ENCODE measurements at places on chromosomes 12 and 14.

- DNase-seq, result no peak
Observed at GRCh38 chr12:54299515-54300224, 1.1 kb downstream of the NFE2 start.

GRCh38 chr14:61948376-61948775, 186.2 kb downstream of the SNAPC1 start:
- DNase-seq, result no peak

DNA sequence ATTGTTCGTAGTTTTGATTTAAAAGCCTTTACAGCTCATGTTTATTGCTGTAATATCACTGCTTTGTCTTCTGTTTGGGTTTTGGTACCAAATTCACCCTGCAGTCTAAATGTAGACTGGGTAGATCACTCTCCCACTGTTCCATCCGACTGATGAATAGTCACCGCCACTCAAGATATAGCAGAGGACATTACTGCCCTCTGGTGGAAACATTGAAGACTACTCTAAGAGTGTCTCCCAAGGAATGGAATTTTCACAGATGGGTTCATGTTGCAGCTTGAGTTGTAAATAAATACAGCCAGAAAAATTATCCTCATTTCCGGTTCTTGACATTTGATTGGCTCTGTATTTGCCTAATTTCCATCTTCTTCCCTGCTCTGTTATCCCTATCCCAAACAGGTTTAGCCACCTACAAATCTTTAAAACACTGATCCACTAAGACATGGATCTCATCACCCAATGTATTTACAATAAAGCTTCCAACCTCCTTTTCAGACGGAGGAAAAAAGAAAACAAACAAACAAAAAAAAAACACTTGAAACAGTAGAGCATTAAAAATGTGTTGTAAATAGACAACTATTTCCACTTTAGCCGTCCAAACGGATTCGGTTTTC, 198.3 kb upstream of the CPNE8 start:
- DNase-seq, result peak; percentile 1

DNA sequence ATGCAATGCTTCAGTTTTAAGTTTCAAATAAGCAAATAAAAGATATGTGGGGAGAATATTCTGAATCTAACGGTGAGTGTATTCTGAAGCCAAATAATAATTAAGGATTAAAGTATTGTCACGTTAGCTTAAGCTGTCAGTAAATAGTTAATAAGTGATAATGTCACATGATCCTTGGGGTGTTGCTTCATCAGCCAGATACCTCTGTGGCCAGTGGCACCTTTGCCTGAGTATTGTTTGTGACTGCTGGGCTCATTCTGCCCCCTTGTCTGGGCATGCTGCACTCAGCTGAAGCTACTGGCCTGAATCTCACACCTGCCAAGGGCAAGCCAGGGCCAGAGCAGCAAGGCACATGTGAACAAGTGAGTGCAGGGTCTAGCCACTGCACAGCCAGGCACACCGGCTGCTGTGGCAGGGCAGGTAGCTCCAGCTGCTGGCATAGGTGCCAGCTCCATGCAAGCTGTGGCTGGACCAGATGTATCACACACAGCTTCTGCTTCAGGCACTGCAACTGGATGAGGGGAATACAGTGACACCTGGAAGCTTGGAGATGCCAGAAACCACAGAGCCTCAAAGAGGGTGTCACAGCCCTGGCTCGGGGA, 739.7 kb downstream of the SLC6A15 start:
- DNase-seq, result no peak

- no peak for DNase-seq
Observed at GRCh38 chr12:42172441-42173210, 28.0 kb upstream of the GXYLT1 start.

DNA sequence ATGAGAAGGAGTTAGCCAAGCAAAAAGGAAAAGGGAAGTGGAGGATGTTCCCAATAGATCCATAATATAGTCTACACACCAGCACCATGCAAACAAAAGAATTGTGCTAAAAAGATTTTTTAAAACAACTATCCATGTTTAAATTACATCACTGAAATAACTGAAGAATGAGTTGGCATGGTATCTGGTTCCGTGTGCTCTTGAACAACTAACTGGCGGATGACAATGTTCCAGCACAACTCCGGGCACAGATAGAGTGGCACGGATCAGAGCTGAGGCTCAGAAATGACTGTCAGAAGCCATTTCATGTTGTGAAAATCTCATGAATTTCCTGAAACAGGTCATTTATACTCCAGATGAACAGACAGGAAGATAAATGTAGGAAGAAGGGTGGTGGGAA, 153.1 kb downstream of the HMGA2 start:
- DNase-seq, result no peak

GRCh38 chr12:68065687-68066086, 76.4 kb downstream of the IFNG-AS1 start:
- DNase-seq, result no peak

DNA sequence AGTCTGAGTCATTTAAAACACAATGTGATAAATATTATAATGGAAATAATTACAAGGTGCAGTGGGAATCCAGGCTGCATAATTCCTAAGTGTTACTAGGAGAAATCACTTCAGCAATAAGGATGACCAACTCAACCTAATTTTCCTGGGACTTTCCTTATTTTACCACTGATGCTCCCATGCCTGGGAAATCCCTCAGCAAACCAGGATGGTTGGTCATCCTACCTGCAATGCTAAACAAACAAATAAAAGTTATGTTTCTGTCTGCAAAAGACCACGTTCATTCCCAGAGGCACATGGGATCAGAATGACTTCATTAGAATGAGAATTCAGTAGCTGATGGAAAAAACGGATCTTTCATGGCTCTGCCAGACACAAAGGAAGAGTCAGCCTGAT, 130.8 kb upstream of the RAP1B start:
- DNase-seq, result no peak

DNA sequence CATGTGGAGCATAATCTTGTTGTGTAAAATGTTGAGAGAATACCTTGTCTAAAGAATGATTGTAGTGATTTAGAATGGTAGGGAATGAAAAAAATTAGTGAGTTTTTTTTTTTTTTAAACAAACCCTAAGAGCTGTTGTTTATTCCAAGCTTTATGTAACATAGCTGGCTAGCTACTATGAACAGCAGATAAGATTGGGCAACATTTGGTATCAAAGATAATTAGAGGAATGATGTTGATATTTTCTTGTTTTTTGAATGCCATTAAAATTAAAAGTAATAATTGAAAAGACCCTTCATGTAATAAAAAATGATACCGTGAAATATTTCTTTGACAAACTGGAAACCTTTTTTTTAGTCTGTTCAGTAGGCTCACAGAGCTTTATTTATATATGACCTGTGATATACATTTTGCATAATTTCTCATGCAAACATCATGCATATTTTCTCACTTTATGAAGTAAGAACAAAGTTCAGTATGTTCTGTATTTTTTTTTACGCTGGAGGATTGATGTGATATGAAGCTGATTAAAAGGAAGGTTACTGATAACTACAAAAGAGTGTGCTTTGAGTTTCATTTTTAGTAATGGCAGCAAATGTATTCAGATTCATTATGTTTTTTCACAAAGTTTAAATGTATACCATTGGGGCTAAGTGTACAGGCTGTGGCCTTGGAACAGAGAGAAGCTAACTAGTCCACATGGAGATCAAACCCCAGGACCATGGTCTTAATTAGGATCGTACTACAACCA, 8.1 kb downstream of the CPSF6 start:
- no peak for DNase-seq

DNA sequence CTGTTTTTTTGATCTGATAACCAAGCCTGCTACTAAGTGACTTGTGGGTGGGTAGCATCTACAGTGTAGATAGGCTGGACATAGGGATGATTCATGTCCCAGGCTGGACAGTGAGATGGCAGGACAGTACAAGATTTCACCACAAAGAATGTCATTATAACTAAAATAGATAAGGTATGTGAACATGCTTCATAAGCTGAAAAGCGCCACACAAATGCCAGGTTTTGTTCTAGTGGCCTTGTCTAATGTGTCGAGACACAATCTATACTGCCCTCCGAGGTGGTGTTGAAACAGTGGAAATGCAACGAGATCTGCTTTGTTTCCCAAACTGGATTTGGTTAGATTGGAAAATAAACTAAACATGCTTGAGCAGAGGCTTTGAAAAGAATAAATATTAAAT, 4.4 kb downstream of the LGALS3 start:
- DNase-seq, result no peak

DNA sequence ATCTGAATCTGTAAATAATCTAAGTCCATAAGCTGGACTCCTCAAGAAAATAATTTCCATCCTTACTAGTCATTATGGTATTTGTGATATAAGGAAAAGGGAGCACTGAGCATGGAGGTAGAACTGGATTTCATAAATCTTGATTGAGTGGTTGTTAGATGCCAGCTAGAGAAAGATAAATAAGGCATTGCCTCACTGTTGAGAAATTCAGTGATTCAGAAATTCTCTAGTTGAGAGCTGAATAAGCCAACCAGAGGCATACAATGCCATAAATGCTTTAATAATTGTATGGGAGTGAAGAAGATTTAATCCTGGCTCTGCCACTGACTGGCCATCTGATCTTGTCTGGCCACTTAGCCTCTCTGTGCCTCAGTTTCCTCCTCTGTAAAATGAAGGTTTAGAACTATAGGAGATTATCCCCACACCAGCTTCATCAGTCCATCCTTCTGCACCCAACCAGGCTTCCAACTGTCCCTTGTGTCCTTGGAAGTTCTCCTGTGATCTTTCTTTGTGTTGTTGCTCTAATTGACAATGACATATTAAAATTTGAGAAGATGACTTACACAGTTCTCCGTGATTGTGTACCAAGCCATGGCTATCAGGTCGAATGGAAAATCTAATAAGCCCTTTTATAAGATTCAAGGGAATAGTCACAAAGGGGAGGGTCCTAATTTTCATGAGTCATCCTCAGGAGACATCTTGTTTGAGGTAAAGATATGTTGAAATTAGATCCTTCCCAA, 394.3 kb downstream of the EGLN3 start:
- DNase-seq, result no peak

DNA sequence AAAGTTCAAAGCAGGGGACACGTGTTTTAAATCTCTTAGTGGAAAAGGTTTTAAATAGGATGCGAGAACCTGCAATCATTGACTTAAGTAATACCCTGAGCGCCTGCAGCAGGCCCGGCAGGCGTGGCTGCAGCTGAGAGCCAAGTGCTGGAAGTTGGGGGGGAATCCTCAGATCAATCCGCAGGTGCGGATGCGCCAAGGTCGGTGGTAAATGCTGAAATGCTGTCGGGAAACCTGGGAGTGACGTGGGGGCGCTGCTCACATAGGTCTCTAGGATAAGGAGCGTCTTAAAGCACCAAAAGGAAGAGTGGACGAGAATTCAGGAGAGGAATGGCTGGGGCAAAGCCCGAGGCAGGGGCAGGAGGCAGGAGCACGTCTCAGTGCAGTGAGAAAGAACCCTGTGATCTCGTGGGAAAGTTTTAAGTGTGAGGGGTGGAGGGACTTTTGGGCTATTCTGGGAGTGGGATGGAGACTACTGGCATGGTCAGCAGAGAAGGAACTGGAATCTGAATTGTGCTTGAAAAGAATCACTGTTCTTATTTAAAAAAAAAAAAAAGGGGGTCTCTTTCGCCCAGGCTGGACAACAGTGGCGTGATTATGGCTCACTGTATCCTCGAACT, 883 bp upstream of the CDCA4 start:
- peak; percentile 51 for DNase-seq

- DNase-seq, result no peak
Observed at GRCh38 chr14:45112896-45113781, 21.1 kb downstream of the FKBP3 start.

GRCh38 chr12:68823696-68824095, 15.7 kb downstream of the MDM2 start:
- no peak for DNase-seq

GRCh38 chr12:102462795-102463465, 17.4 kb downstream of the IGF1 start:
- DNase-seq, result no peak

Measured in thymus (tissue), 14 donors.